ENCODE measurements at places on chromosomes 2 and 18.

DNA sequence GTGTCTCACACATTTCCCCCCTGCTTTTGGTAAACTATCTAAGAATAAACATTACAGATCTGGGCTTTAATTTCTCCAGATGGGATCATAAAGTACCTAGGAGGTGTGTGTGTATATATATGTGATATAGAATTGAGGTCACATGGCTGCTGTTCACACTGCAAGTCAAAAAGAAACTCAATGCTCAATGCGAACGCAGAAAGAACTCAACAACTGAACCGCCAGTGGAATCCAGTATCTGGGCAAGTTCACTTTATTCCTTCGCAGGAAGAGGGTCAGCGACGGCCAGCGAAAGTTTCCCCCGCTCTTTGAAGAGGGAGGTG lies 17.7 kb downstream of the POU3F3 start:
- no peak for DNase-seq

DNA sequence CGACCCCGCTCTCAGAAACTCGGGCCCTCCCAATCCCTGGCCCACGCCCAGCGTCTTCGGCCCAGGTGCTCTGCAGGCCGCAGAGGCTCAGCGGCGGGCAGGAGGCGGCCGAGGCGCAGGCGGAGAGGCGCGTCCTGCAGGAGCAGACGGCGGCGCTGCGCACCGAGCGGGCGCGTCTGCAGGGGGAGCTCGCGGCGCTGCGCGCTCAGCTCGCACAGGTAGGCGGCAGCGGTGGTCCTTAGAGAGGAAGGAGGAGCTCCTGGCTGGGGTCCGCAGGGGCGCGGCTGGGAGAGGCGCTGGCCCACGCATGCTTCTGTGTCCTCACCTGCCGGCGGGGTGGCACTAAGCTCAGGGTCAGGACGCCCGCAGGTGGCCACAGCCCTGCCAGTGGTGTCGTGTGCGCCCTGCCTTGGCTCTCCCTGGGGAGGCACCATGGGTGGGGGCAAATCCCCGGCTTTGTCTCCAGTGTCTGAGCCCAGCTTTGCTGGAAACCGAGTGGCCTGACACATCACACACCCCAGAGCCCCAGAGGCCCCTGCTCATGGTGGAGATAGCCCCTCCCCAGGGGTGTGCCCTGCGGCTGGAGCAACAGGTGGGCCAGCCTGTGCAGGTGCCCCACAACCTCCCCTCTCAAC lies 14.9 kb upstream of the SNED1 start:
- peak; percentile 31 for DNase-seq

DNA sequence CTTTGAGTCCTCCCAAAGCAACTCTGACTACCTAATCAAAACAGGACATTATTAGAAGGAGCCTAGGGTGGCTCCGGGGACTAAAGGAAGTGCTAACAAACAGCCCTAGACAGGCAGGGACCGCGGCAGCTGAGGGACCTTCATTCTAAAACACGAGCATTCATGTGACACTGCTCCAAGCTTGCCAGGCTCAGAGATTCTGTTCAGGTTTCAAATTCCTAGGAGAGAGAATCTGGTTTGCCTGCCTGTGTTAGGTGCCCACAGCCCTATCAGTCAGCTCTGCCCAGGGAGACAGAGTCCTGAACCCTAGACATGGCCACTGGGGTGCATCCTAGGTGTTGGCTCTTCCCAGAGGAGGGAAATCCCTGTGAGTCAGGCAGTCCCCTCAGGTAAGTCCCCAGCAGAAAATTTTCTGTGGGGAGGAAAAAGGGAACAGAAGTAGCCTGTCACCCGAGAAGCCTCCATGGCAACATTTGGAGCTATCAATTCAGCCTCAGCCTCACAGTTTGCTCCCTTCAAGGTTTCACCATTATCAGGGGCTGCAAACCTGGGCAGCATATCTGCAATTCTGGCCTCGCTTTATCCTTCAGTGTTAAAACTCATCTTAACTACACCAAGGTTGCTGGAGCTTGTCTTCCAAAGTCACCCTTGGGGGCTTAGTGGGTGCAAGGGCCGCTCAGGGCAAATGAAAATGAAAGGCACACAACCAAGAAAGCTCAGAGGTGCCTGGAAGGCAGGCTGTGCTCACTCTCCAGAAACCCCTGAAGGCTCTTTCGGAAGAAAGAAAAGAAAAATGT lies 28.6 kb downstream of the PCBP1 start:
- DNase-seq: no peak

DNA sequence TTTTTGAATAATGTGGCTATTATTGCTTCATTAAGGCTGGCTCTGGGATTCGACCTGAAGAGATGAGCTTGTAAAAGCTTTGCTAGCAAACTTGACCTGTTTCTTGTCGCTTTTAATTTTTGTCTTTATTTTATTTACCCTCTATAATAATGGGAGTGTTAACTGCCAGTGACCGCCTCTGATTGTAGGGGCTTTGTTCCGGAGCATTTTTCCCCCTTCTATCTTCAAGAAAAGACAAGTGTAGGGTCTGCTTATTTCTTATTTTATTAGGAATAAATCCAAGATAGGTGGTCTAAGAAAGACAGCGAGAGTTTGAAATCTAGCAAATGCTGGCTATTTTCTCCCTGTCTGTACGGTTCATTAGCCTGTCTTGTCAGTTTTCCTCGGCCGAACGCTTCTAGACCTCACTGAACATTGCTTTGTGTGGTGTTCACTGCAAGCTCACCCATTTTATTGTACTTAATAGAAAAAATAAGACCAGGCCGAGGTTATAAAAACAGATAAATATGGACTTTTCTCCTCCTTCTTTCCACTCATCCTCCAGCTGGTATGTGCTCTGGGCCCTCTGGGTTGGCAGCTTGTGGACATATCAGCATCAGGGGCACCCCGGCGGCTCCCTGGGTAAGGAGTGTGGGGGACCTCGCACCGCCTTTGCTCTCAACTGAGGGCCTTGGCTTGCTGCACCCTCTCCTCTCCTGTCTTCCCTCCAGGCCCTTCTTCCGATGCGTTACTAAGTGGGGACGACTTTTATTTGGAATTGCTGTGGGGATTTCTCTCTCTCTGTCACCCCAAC lies 8.5 kb downstream of the MEIS1 start:
- no peak for DNase-seq

- DNase-seq: no peak
Observed at GRCh38 chr2:232892843-232893242, 22.8 kb downstream of the SNORC start.

- no peak for DNase-seq
Observed at GRCh38 chr2:241047253-241048010, 49.0 kb downstream of the SNED1 start.

GRCh38 chr2:191950132-191950874 lies 103.4 kb upstream of the CAVIN2 start:
- no peak for DNase-seq

DNA sequence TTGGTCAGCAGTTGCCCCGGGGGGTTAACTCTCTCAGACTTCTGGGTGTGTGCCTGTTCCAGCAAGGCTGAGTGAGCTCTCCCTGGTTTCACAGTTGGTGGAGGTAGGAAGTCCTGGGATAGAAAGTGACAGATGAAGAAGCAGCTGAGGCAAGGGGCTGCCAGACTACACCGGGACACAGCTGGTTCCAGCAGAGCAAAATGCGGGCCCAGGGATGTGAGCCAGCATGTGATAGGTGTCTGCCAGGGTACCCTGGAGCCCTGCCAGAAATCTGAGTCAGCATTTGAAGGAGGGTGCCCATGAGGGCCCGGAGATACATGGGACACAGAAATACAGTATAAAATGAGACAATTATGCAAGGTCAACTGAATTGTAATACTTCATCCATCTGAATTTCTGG lies 79.3 kb upstream of the LGALSL start:
- no peak for DNase-seq

DNA sequence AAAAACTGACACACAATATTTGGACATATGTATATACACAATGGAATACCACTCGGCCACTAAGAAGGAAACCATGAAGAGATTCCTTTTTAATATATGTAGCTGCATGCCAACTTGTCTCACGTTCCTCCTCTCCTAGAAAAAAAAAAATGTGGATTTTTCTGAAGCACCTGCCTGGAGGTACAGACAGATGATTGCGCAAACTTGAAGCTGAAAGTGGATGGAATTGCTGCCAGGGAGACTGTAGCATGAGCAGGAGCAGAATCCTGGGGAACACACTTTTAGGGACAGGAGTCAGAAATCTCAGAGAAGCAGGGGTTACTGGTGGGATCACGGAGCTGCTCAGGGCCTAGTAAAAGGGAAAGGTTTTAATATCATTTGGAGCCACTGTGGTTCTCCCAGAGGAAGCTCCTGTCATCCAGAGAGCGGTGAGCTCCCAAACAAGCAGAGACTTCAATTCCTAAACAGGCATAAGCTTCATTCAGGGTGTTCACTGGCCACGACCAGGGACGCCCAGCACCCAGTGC lies 640 bp upstream of the SPR start:
- no peak for DNase-seq

GRCh38 chr2:163528640-163529217 lies 207.1 kb downstream of the FIGN start:
- DNase-seq: no peak

DNA sequence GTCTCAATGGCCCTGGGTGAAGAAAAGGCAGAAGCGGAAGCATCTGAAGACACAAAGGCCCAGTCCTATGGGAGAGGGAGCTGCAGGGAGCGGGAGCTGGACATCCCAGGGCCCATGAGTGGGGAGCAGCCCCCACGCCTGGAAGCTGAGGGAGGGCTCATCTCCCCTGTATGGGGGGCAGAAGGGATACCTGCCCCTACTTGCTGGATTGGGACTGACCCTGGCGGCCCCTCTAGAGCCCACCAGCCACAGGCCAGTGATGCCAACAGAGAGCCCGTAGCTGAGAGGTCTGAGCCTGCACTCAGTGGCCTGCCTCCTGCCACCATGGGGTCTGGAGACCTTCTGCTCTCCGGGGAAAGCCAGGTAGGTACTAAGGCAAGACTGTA lies 13.2 kb downstream of the CEP68 start:
- no peak for DNase-seq

DNA sequence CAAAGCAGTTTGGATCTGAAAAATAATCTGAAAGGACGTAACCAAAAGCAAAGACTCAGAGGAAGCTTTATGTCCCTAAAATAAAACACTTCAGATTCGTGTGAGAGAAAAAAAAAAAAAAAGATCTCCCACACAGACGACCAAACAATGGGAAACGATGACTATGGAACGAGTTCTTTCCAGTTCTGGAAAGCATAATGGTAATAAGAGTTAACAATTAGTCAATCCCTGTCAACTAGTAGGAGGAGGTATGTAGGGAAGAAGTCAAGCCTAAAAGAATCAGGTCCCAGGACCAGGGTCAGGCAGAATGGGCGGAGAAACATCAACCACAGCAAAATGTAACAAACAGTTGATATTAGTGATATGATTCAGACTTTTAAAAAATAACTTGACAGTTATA lies 170.3 kb upstream of the SETBP1 start:
- DNase-seq: no peak

- DNase-seq: no peak
Observed at GRCh38 chr18:50839341-50839740, 19.5 kb upstream of the MRO start.

DNA sequence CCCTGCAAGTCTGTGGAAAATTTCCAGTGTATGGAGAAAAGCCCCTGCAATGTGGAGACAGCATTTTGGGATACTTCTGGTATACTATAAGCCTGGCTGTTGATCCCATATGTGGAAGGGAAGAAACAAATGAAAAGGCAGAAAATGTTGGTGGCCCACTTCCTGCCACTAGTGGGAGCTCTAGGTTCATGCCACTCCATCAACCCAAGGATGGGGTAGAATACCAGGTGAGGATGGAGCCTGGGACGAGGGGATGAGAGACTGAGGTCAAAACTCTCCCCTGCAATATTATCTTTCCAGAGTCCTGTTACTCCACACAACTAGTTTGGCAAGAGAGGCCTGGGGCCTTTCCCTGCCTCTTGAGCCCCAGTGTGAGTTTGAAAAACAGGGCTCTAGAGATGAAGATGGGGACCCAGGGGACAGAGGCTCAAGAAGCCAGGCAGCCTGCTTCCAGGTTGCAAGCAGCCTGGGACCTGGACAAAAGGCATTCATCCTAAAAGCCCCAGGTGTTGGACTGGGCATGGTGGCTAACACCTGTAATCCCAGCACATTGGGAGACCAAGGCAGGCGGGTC lies 31.9 kb downstream of the BMP10 start:
- DNase-seq: no peak

DNA sequence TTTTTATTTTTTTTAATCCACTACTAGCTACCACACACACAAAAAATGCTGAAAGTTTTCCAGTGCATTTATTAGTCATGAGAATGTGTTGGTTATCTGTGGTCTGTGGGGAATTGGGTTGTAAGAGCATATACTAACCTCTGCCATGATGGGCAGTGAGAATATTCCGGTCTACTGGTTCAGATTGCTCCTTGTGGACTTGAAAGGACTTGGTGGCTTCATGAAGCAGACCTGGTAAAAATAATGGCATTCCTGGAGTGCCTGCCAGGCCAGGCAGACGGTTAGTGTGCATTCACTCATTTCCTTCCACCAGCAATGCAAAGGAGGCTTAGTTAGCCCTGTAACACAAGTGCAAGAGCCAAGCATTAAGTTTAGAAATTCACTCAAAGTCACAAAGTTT lies 150.8 kb downstream of the THSD7B start:
- DNase-seq: no peak

DNA sequence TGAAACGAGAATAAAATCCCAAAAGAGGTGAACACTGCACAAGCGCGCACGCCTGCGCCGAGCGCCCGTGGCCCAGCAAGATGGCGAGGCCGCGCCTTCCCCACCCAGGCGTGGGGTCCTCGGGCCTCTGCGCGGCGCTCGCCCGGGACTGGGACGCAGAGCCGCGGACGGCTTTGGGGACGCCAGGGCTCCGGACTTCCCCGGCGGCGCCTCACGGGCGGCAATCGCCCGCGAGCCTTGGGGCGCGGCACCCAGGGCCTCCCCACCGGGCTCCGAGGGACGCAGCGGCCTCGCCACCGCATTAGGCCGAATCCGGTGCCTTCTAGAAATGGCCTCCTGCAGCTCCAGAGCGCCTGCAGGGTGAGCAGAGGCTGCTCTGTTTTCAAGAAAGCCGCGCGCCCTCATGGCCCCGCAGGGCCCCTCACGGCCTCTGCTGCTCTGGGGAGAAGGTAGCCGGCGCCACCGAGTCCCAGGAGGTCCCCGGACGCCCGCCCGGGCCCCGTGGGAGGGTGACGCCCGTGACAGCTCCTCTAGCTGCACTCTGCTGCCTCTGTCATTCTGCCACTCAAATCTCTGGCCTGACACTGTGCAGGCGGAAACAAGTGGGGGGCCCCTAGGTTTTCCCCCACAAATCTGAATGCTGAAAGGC lies 35.9 kb upstream of the POMC start:
- DNase-seq: no peak

GRCh38 chr2:112713926-112714325 lies 6.9 kb upstream of the NT5DC4 start:
- no peak for DNase-seq

DNA sequence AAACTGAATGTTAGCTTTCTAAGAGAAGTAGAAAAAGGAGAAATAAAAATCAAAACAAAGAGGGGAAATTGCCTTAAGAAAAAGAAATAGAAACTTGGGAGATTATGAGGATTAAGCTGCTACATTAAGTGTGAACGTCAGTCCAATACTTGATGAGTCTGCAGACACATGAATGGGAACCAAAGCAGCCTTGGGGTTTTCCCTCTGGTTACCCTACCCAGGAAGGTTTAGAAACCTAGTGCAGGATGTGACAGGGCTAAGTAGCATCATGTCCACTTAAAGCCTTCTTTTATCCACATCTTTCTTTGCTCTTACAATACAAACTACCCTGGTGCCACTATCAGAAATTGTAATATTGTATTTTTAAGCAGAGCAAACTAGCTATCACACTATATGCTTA lies 22.3 kb downstream of the SLC35F5 start:
- DNase-seq: no peak
